Kidney capillary endothelial cell (primary cell): ENCODE measurements at places on chromosomes 3 and 15.

DNA sequence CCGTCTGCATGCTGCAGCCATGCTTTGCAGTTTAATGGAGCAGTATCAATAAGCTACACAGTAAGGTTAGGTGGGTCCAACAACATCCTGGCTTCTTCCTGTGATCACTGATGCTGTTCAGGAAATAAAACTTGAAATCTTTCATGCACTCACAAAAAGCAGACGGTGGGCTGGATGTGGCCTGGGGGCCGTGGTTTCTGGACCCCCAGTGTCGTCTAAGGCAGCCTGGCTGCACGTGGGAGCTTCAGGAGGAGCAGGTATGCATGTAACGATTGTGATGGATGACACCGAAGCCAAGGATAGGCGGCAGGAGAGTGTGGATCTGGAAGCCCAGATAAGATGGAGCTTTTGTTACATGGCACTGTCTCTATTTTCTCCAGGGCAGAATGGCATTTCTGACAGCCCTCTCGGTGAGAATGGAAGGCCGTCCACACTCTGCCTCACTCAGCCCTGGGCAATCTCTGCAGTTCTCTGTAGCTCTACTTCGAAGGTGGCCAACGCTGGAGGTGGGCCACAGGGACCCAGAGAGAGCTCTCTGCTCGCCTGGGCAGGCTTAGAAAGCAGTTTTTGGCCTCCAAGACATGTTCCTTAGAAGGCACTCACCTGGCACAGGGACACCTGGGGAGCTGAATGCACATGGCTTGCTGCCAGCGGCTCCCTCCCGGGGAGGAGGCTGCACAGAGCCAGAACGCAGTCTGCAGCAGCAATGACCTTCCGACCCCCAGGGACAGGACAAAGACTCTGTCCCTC, 46.4 kb upstream of the IQSEC1 start:
- no peak for DNase-seq

GRCh38 chr15:40869686-40870085, 4.3 kb downstream of the RHOV start:
- DNase-seq = no peak

DNA sequence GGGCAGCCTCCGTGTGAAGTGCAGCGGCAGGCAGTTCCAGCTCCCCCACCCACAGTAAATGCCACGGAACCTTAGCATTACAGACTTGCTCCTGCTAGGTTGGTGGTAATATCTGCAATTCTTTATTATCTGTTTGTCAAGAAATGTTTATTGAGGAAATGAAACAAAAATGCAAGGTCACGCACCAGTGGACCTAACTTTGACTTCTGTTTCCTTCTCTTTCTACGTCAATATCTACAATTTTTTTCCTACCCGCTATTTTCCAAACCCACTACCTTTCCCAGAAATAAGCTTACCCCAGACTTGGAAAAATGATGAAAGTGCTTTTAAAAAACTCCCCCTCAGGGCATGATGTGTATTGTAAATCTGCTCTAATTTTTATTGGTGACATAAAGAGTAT, 18.9 kb downstream of the ILDR1 start:
- no peak for DNase-seq

GRCh38 chr3:161067335-161067734, 37.8 kb downstream of the B3GALNT1 start:
- no peak for DNase-seq

DNA sequence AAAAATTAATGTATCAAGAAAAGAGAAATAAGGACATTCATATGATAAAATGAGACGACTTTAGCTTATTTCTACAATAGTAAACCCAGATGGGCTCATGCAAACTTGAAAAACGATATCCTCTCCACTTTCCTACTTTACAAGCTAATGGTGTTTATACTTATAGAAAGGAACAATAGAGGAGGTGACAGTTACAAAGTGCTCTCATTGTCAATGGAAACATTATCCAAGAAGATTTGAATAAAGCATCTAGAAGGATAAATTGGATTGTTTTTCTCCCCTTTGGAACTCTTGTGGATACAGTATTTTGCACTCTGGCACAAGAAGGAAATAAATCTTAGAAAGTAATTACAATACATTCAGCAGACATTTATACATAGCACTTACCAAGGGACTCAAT, 20.2 kb upstream of the CCDC66 start:
- no peak for DNase-seq
